ENCODE measurements at places on chromosomes 1 and 21. TPM values are rescaled to one million over a fixed set of nuclear protein-coding genes. Genes with fewer than 3 reads are reported as not detected.

GRCh38 chr1:205971082-205971481, 27.8 kb upstream of the SLC26A9 start:
- DNase-seq, result no peak

DNA sequence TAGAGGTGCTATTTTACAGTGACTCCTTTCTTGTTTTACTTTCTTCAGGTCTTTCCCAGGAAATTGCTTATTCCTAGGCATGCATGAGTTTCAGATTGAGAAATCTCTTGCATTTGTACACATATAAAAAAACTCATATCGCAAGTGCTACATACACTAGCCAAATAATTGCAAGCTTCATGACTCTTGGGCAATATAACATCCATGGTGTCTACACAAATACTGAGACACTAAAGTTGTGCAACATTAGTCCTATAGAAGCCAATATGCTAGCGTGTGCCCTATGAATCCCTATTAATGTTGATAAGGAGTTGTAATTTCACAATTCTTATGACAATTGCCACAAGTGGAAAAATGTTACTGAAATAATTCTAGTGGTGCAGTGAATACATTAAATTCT, 591.0 kb downstream of the ADGRL2 start:
- DNase-seq, result no peak

Gene INSRR
- not detected for polyA plus RNA-seq

- no peak for DNase-seq
Measured at GRCh38 chr1:90176530-90176929, 181.6 kb downstream of the ZNF326 start.

Gene WNT4
- polyA plus RNA-seq, result 0.08 TPM

Gene TMCO1
- 93.4 TPM for polyA plus RNA-seq

- DNase-seq, result peak; percentile 70
Measured at GRCh38 chr1:172719694-172720138, 60.8 kb downstream of the FASLG start.

GRCh38 chr1:232954594-232955365, 4.4 kb downstream of the NTPCR start:
- peak; percentile 49 for DNase-seq

- no peak for DNase-seq
Measured at GRCh38 chr1:154745750-154746425, 124.2 kb downstream of the KCNN3 start.

GRCh38 chr21:14284481-14284880, 68.5 kb downstream of the RBM11 start:
- DNase-seq, result no peak

- DNase-seq, result no peak
Measured at GRCh38 chr21:42319851-42320572, 4.8 kb upstream of the TFF3 start.

Gene HSF2BP
- 0.37 TPM for polyA plus RNA-seq

GRCh38 chr1:183674886-183675285, 21.8 kb upstream of the APOBEC4 start:
- DNase-seq, result no peak

- no peak for DNase-seq
Measured at GRCh38 chr1:4561205-4561604, 93.2 kb upstream of the AJAP1 start.

Gene GRIK3
- polyA plus RNA-seq, result not detected

GRCh38 chr1:6544831-6545230, 9.5 kb downstream of the NOL9 start:
- peak; percentile 83 for DNase-seq

Gene IFT25
- 13.0 TPM for polyA plus RNA-seq

Gene LCK
- polyA plus RNA-seq, result 0.08 TPM

GRCh38 chr1:198937231-198938031, 298.6 kb downstream of the PTPRC start:
- DNase-seq, result peak; percentile 95

GRCh38 chr1:156284112-156284511, at the start of gene TMEM79:
Gene TMEM79 (plus strand): TSS chr1:156284325. CDS start chr1:156285227, 902 bp downstream.
- DNase-seq, result no peak

GRCh38 chr1:14907416-14907815, 246.1 kb upstream of the TMEM51 start:
- DNase-seq, result no peak

Gene SPRR3
- not detected for polyA plus RNA-seq
